Activated naive CD8-positive, alpha-beta T cell treated with anti-CD3 and anti-CD28 coated beads for 36 hours (primary cell): ENCODE measurements at places on chromosomes 1 and 21. TPM values are rescaled to one million over a fixed set of nuclear protein-coding genes. Genes with fewer than 3 reads are reported as not detected.

DNA sequence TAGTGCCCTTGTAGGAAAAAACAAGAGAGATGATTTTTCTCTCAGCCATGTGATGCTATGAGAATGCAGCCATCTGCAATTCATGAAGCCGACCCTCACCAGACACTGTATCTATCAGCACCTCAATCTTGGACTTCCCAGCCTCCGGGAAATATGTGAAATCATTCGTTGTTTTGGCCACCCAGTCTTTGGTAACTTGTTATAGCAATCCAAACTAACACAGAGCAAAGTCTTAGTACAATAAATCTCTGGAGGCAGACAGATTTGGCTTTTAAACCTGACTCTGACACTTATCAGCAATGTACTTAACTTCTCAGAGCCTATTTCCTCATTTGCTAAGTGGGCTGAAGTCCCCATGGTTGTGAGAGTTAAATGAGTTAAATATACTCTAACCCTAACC, 5.1 kb upstream of the MED18 start:
- H3K27me3 ChIP-seq, result no peaks in the 10 kb centered on the region
- peaks cover 13% of the 10 kb centered on the region for H3K4me1 ChIP-seq
- H3K36me3 ChIP-seq, result peaks cover 6% of the 10 kb centered on the region
- no peak overlapping the region for H3K4me3 ChIP-seq
- H3K27ac ChIP-seq, result no peak overlapping the region

GRCh38 chr1:64337475-64337874, 132.5 kb upstream of the CACHD1 start:
- no peaks in the 10 kb centered on the region for H3K27me3 ChIP-seq
- no peak overlapping the region for H3K4me3 ChIP-seq
- H3K36me3 ChIP-seq, result no peaks in the 10 kb centered on the region
- H3K4me1 ChIP-seq, result no peaks in the 10 kb centered on the region

The ITLN1 gene
- not detected for total RNA-seq

The SH2D5 gene
- total RNA-seq, result 2.8 TPM
